CD14-positive monocyte (primary cell): ENCODE measurements at places on chromosomes 7 and 10.

DNA sequence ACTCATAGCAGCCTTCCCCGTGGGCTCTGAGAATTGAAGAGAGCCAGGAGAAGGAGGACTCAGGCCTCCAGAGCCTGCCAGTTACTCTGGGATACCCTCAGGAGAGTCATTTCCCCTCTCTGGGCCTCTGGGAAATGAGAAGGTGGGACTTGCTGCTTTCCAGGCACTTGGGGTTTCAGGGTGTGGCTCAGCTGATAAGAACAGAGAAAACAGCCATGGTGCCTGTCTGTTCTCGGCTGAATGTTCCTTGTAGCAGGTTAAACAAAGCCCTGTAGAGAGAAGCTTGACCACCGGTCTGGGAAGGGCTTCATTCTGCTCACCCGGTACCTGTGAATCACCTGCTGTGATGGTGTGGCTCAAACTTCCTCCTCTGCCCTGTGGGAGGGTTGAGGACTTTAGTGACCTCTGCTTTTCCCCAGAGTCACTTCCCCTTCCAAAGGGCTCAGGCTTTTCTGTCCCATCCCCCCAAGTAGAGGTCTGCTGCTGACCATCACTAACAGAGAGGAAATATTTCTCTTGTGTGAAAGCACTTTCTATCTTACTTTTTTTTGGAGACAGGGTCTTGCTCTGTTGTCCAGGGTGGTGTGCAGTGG lies 212.4 kb upstream of the GALNT17 start:
- no peak for DNase-seq

DNA sequence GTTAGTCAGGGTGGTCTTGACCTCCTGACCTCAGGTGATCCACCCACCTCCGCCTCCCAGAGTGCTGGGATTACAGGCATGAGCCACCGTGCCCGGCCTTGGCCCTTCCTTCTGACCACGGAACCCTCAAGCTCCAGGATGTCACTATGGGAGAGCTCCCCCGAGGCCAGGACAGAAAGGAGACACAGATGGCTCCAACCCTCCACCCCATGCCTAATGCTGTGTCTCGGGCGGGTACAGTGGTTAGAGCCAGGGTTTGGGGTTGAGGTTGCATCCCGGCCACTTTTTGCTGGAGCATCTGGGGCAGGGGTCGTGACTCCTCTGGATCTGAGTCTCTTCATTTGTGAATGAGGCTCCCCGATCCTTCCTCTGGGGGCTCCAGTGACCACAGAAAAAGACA lies 8.1 kb downstream of the MYL10 start:
- no peak for DNase-seq

- DNase-seq, result no peak
Observed at GRCh38 chr7:150723467-150723866, 7.1 kb downstream of the GIMAP1 start.

- DNase-seq, result no peak
Observed at GRCh38 chr7:75879771-75880184, 944 bp downstream of the RHBDD2 start.

DNA sequence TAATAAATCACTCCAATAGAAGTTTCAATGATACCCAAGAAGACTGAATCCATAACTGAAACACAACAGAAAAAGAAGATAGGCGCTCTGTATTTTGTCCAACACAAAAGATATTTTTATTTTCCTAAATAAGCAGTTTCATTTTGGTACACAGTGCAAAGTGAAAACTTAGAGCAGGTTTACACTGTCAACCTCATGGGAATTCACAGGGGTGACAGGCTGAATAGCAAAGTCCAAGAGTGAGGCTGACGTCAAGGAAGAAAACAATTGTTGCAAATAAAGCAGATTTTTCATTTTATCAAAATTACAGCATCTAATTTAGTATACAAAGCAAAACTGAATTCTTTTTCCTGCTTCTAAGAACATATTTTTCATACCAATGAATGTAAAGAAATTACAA lies 28.6 kb downstream of the NAMPT start:
- DNase-seq, result no peak

- no peak for DNase-seq
Observed at GRCh38 chr7:116380025-116380424, 119.5 kb upstream of the CAV2 start.

GRCh38 chr10:78038105-78038504 lies 4.4 kb downstream of the RPS24 start:
- no peak for DNase-seq

GRCh38 chr10:116636976-116637375 lies 16.2 kb downstream of the PNLIPRP2 start:
- no peak for DNase-seq

DNA sequence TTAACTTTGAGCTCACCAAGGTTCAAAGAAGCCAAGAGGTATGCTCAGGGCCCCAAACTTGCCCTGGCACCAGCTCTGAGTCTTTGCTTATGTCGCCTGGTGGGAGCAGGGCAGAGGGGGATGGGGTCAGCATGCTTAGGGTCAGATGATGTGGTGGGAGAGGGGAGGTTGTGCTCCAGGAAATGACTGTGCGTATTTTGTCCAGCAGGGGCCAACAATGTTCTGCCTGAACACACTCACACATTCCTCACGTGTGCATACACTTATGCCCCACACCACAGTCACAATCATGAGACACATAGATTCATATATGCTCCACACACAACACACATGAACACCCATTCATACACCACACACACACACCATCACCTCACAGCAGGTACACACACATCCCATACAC lies 4.4 kb upstream of the RAMP3 start:
- no peak for DNase-seq

DNA sequence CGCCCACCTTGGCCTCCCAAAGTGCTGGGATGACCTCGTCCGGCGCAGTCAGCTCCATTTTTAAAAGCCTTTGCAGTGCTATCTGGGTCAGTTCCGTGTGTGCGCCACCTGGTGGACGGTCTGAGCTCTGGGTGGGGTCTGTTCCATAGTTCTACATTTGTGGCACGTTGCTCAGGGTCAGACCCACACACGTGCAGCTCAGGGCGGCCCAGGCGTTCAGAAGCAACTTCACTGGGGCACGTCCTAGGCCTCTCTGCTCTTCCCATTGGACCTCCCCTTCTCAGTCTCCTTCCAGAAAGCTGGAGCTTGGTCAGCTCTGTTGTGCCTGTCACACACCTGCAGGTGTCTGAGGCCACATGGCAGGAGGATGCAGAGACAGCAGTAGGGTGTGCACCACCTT lies 137.9 kb downstream of the DNAJB6 start:
- DNase-seq, result no peak

DNA sequence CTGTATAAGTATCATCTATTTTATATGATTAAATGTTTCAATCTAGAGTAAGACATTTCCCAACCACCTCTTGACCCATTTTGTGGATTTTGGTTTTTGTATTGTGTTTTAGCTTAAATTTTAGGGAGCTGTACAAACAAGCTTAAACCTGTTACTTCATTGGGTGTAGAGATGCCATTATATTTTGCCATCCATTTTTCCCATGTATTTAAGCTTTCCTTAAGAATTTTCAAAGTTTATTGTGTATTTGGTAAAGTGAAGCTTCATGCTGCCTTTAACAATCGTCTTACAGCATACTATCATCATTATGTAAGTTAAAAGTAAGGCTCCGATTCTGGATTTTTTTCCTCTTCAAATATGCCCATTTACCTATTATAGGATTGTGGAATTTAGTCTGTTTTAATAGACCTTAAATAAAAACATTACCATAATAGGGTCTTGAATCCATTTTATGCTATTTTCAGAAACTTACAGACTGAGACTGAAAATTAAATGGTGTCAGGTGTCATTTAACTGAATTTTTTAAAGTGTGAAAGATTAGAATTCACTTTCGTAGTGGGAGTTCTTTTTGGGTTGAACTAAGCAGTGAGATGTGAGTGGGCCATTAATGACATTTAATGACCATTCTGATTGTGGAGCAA lies 2.2 kb downstream of the KMT2E start:
- DNase-seq, result no peak

- DNase-seq, result no peak
Observed at GRCh38 chr7:93830141-93830925, 60.2 kb downstream of the TFPI2 start.

DNA sequence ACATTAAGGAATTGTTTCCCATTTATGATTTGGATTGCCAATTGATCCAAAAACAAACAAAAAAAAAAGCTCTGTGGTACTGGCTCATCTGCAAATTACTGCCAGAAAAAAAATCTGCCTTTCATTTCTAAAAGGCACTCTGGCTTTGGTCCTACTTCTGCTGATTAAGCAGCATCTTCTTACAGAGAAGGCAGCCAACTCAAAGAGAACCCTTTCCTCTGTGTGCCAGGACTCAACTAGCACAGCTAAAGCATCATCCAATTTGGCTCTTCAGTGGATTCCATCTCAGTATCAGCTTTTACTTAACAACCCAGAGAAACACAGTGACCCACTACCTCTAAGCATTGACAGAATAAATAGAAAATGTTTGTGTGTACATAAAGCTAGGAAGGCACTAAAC lies 80.6 kb downstream of the GSAP start:
- no peak for DNase-seq

- DNase-seq, result no peak
Observed at GRCh38 chr7:21221130-21221529, 206.8 kb upstream of the SP4 start.

DNA sequence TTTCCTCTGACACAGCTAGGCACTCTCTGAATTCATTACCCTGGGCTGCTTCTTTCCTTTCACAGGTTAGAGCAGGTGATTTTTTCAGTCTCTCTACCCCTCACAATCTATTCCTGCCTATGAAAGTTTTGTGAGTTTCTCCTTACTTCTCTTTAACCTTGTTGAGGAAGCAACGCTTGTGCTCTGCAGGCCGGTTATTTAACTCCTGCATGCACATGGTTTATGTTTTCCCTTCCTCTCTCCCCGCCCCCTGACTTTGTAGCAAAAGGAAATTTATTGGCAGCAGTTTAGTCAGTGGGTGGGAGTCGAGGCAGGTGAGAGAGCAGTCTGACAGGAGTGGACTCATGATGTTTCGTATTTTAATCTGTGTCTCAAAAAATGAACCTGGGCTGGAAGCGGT lies 91.9 kb downstream of the CELF2 start:
- DNase-seq, result no peak

GRCh38 chr10:43396928-43397624 lies 11.9 kb downstream of the HNRNPF start:
- DNase-seq, result peak; percentile 86

- DNase-seq, result no peak
Observed at GRCh38 chr7:97819161-97819560, 53.0 kb downstream of the ASNS start.

- no peak for DNase-seq
Observed at GRCh38 chr7:121003986-121004685, 15.6 kb downstream of the CPED1 start.

DNA sequence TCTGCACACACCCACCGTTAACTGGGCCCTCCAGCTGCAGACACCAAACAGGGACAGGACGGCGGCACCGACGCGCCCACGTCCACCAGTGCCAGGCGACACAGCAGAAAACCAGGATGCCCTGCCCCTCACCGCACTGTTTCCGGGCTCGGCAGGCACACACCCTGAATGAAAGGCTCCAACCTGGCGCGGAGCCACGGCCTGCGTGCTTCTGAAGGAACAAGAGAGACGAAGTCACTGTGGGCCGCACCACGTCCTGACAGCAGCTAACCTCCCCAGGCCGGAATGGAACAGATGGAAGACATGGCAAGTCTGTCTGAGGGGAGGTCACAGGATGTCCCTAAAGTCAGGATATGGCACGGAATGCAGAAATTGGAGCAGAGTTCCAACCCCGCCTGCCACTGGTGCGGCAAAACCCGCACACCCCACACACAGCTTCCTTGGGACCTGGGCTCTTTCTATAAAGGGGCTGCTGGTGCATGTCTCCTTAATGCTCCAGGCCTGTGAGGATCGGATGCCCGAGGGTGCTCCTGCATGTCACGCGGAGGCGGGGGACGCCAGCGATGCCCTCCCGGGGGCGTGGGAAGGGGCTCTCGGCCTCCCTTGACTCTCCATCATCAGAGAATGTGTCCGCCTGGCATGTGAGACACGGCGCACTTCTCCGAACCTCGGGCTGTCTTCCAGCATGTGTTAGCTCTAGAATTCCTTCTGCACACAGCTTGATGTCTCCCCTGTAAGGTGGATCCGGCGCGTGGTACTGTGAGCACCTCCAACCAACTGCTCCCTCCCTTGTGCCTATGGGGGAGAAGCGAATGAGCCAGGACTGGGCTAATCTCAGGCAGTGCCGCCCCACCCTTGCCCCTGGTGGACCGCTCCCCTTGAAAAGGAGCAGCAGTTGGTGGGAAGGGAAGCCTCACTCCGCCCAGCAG lies 3.9 kb upstream of the GPER1 start:
- no peak for DNase-seq

GRCh38 chr10:109203646-109204353 lies 719.5 kb downstream of the XPNPEP1 start:
- no peak for DNase-seq

- no peak for DNase-seq
Observed at GRCh38 chr7:34622182-34622581, 35.8 kb upstream of the NPSR1 start.

DNA sequence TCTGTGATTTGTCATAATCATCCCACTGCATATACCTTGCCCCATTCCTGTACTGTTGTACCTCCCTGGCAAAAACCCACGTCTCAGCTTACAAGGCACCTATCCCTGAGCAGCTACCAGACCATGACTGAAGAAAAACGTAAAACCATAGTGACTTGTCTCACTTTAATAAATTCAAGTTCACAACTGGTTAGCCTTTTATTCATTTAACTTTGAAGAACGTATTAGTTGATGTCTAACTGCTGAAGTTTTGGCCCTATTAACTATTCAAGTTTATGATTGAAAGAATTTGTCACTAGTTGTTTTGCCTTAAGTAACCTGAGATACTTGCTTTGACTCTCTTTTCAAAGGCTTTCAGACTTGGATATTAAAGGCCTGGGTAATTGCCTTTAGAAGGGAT lies 59.7 kb downstream of the GALNT11 start:
- DNase-seq, result no peak

DNA sequence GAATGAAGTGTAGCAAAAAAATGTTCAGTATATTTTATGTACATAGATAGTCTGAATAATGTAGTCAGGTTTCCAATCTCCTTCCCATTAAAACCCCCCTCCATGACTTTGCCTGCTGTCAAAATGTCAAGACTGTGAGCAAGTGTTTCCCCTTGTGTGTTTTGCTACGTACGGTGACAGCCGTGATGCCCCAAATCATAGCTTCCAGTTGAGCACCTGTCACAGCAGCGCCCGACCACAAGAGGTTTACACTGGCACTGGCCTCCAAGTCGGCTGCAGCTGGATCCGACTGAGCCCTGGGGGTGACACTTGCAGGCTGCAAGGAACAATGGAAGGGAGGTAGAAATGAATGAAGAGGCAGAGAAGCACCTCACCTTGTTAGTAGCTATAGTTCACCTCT lies 62.3 kb downstream of the LAMB4 start:
- DNase-seq, result no peak

DNA sequence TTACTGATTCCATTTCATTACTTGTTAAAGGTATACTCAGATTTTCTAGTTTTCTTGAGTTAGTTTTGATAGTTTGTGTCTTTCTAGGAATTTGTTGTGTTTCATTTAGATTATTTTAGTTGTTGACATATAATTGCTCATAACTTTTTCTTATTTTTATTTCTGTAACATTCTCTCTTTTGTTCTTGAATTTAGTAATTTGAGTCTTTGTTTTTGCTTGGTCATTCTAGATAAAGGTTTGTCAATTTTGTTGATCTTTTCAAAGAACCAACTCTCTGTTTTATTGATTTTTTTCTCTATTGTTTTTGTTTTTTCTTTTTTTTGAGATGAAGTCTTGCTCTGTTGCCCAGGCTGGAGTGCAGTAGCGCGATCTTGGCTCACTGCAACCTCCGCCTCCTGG lies 7.2 kb downstream of the EXOC6 start:
- DNase-seq, result no peak

- no peak for DNase-seq
Observed at GRCh38 chr7:127040042-127040441, 212.7 kb downstream of the GRM8 start.
